ENCODE measurements at places on chromosomes 5 and 9. TPM values are rescaled to one million over a fixed set of nuclear protein-coding genes. Genes with fewer than 3 reads are reported as not detected.

FOXD4 gene
- 0.33 TPM for total RNA-seq

DNA sequence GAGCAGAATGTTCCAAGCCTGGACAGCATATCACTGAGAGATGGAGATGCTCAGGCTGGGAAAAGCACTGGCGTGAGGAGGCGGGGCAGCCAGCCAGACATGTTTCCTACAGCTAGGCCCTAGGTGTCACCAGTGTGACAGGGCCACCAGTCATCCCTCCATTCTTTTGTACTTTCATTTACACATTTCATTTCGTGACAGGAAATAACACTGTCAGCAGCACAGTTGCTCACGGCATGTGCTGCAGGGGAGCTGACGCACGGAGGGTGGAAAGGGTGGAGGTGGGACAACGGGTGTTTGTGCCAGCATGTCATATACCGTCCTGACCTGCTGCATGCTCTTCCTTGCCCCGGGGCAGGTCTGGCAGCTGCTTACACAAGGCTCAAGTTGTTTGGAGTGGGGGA lies 14.8 kb upstream of the CEMIP2 start:
- no peak for DNase-seq

TAF11L10 gene
- not detected for total RNA-seq

DNA sequence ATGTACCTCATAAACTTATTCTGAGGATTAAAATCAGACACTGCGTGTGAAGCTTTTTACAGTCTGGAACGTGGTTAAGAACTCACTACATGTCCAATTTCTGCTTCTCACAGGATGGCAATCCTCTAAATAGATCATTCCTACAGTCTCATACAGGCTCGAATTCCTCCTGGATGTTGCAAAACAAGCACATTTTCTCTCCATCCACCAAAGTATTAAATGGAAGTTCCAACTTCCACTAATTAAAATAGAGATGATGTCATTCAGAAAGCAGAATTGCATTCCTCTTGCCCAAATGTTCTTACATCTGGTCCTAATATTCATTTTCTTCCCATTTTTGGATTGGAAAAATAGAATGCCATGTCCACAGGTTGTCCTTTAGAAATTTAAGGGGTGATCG lies 145.5 kb upstream of the PCA3 start:
- no peak for DNase-seq

CKMT2 gene
- 5.3 TPM for total RNA-seq

GRCh38 chr5:154349626-154350264 lies 96.1 kb upstream of the SAP30L start:
- no peak for DNase-seq

UTP15 gene
- 38.7 TPM for total RNA-seq

DNA sequence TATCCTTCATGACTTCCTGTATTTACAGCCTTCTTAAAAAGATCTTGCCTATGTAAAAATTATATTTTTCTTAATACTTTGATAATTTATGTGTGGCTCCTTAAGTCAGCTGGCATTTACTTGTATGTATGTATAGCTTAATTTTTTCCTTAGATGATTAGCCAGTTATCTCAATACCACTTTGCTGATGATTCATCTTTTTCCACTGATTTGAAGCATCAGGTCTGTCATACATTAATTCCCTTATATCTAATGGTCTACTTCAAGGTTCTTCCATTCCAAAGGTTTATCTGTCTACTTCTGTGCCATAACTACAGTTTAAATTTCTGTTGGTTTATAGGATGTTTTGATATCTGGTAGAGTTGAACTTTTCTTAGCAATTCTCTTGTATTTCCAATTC lies 44.9 kb upstream of the MTMR12 start:
- DNase-seq: no peak

- no peak for DNase-seq
Measured at GRCh38 chr9:97514531-97514930, 13.1 kb downstream of the TMOD1 start.

DBH gene
- not detected for total RNA-seq

CAMK2A gene
- total RNA-seq: under 0.01 TPM

- no peak for DNase-seq
Measured at GRCh38 chr5:151151793-151152192, 5.8 kb downstream of the ANXA6 start.

PIP5K1B gene
- 9.8 TPM for total RNA-seq

GPRIN1 gene
- total RNA-seq: 0.64 TPM

DNA sequence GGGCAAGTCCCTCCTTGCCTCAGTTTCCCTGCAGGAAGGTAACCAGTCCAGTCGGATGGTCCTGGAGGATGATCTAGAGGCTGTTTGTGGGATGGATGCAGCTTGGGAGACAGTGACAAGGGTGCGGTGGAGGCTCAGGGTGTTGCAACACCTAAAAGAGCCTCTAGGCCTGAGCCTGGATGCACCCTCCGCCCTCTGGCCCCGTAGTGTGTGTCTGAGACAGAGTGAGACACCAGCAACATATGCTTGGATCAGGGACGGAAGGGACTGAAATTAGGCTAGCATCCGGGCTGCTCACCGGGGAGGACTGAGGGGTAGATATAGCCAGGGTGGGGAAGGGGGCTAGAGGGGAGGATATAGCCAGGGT lies 1.1 kb downstream of the CRAT start:
- DNase-seq: no peak

DNA sequence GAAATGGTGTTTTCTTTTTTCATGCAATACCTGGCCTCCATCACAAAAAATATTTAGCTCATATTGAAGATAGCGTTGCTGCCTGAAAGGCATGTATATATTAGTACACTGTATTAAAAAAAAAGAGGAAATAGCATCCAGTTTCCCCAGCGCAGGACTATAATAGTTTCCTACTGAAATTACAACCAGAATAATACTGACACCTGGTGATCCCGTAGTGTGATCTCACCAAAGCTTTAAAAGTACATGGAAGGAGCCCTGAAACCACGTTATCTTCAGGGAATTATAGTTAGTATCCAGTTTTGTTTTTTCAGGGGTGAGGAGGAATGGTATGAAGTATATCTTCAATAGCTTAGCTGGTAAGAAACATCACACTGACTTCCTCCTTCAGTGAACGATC lies 264.9 kb downstream of the CD180 start:
- no peak for DNase-seq

DNA sequence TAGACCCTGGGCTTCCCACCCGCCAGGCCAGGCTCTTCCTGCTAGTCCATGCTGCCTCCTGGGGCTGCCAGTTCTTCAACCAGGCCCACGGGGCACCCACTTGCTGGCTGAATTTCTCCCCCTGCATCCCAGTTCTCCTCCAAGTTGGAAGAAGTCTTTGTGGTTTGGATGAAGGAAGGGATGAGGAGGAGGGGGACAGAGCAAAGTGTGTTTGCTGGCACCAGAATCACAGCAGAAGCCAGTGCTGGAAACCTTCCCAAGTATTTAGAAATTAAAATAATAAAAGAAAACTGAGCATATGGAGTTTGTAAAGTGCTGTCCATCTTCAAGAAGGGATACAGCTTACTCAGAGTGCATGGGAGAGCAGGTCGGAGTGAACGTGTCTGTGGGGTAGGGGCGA lies 19.4 kb upstream of the UNC5A start:
- DNase-seq: no peak

DNA sequence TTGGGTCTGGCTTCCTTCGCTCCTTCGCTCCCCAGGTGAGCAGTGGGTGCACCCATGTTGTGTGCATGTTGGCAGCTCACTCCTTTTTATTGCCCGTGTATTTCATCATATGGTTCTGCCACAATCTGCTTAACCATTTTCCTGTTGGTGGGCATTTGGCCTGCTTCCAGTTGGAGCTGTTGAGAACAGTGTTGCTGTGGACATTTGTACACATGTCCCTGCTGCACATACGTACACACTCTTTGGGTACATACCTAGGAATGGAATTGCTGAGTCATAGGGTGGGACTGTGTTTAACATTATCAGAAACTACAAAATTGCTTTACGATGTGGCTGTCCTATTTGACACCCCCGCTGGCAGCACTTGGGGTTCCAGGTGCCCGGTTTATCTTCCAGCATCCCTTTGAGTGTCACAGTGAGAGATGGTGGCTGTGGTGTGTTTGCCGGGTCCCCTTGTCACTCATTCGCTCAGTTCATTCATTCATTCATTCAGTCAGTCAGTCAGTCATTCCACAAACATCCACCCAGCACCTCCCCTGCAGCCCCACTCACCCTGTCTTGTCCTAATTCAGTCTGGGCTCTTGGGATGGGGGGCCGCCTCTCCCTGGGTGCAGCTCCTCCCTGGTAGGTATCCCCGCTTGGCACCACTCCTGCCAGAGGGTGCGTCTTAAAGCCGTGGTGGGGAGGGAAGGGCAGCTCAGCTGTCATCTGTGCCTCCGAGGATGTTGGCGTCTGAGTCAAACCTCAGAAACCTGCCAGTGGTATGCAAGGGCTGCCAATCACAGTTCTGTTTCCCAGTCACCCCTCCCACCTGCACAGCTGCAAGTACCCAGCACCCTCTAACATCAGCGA lies 7.9 kb upstream of the FIBCD1 start:
- DNase-seq: no peak

DNA sequence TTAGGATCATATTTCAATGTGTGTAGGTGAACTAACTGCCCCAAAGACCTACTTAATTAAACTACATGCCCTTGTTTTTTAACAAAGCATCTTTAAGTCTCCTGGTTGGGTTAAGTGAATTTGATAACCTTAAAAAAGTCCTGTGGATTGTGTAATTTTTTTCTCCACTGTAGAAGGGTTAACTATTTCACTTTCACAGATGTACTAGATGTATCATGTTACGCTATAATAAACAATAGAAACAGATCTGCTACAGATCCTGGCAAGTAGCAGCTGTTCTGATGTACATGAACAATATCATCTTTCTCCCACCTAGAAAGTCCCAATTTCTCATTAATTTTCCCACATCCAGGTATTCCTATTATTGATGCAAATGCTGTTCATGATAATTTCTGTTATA lies 18.9 kb downstream of the KIF24 start:
- no peak for DNase-seq

DNA sequence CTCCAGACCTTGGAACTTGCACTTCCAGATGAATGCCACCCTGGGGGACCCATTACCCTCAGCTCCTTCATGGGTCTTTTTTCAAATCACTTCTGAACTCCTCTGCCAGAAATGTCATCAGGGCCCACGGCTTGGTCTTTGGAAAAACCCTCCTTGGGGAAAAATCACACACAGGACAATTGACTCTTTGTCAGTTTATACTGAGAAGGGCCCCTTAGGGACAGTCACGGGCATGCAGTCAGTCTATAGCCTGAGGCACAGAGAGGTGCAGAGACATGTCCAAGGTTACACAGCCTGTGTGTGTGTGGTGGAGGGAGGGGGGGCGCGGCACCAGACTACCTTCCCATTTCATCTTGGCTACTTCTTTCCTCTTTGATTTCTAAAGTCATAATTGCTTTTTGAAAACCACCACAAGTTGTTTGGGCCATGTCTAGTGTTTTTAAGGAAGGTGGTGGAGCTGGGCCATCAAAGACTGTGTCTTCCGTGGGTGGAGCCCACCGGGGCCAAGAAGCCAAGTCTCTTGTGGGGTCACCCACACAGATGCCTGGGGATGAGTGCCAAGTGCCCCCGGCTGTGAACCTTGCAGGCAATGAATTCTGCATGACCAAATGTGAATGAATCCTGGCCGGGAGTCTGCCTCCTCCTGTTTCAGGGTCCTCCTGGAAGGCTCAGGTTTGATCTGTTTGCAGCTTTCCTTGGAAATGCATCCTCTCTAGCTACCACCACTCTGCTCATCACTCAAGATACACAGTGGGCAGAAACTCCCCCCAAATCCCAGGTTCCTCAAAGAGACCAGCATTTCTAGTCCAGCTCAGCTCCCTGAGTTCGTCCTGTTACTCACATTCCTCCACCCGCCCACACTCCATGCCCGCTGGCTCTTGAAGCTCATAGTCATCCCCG lies 200.1 kb upstream of the TBC1D2 start:
- DNase-seq: peak; percentile 34

DNA sequence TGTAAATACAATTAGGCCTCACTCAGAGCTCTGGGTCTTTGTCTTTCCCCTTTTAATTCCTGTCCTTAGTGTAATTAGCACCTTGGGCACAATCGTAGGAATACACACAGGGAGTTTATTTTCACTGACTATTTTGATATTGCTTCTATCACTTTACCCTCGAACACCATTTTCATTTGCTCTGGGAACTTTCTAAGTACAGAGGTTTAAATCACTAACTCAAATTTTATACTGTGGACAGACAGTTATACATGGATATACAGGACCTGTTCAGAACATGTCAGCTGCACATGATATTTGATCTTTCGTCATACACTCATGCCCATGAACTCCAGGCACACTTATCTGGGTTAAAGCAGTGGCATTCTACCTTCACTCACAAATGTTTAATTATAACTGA lies 217.8 kb upstream of the TMEM161B start:
- DNase-seq: no peak

GRCh38 chr5:37552770-37553719 lies 173.9 kb downstream of the WDR70 start:
- no peak for DNase-seq

DNA sequence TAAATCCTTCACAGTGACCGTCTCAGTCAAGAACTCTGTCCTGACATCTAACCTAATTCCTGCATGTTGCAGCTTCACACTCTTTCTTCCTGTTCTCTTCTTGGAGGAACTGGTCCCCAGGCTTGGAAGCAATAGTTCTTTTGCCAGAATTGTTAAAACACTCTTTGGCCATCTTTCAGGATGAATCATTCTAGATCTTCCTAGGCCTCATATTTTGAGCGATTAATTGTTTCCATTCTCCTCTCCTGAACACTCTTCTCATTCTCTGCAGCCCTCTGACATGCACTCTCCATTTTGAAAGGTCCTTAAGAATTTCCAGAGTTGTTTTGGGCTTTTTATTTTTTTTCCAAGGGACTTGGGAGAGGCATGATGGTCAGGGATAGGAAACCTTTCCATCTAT lies 85.8 kb downstream of the FAM114A2 start:
- DNase-seq: no peak

PDE8B gene
- 4.9 TPM for total RNA-seq

SHOC1 gene
- total RNA-seq: not detected

DNA sequence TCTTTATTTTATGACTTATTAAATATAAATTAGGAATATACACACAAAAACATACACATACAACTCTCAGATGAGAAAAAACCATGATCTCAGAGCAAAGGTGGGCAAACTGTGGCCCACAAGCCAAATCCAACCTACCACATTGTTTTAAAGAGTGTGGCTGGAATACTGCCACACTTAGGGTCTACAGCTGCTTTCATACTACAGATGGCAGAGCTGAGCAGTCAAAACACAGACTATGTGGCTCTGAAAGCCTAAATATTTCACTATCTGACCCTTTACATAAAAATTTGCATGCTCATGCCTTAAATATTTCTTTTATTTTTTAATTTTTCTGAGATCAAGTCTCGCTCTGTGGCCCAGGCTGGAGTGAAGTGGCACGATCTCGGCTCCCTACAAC lies 28.3 kb downstream of the LEAP2 start:
- no peak for DNase-seq

GRCh38 chr9:125540497-125540896 lies 166.5 kb downstream of the MAPKAP1 start:
- DNase-seq: no peak

- DNase-seq: no peak
Measured at GRCh38 chr9:36158122-36158521, 11.1 kb upstream of the CCIN start.

- no peak for DNase-seq
Measured at GRCh38 chr5:172769616-172770373, 1.2 kb downstream of the DUSP1 start.

HEMGN gene
- total RNA-seq: not detected

TTLL11 gene
- total RNA-seq: 9.0 TPM

GRCh38 chr5:106290841-106291240 lies 1379.9 kb downstream of the EFNA5 start:
- no peak for DNase-seq

ASPN gene
- total RNA-seq: 3.9 TPM

All from breast epithelium (tissue), 4 donors.